ENCODE measurements at places on chromosomes 1 and 21. TPM values are rescaled to one million over a fixed set of nuclear protein-coding genes. Genes with fewer than 3 reads are reported as not detected.
A peak's percentile ranks its signal among the peaks of the same experiment; 100 is the strongest.

DNA sequence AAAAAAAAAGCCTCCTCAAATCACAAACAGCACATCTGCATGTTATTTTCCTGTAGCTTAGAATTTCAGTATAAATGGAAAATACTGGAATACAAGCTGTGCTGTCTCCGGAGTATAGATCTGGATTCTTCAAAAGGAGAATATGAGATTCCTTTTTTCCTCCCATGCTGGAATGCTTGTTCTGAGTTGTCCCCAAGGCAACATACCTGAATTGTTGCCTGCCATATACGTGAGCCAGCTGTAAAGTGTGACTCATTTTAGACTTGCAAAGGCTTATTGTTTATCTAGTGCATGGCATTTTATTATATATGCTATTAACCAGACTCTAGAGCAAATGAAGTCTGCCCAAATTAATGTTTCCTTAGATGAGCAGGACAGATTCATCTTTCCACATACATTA lies 95.0 kb upstream of the C1orf105 start:
- no peak overlapping the region for H3K4me3 ChIP-seq
- H3K36me3 ChIP-seq: no peaks in the 10 kb centered on the region
- no peak overlapping the region for H3K27ac ChIP-seq
- peaks cover 40% of the 10 kb centered on the region for H3K4me1 ChIP-seq
- DNase-seq: no peak

- H3K4me3 ChIP-seq: no peak overlapping the region
- H3K27ac ChIP-seq: no peak overlapping the region
- H3K36me3 ChIP-seq: no peaks in the 10 kb centered on the region
- no peaks in the 10 kb centered on the region for H3K4me1 ChIP-seq
- DNase-seq: no peak
- no peaks in the 10 kb centered on the region for H3K27me3 ChIP-seq
Observed at GRCh38 chr1:69123486-69123885, 444.2 kb upstream of the LRRC7 start.

GRCh38 chr1:221381910-221382623 lies 359.8 kb downstream of the DUSP10 start:
- DNase-seq: peak; percentile 23
- peaks cover 8% of the 10 kb centered on the region for H3K4me1 ChIP-seq
- no peaks in the 10 kb centered on the region for H3K36me3 ChIP-seq
- H3K27me3 ChIP-seq: no peaks in the 10 kb centered on the region

GRCh38 chr1:222582099-222582774 lies 7.5 kb downstream of the TAF1A start:
- DNase-seq: peak; percentile 37
- peaks cover 30% of the 10 kb centered on the region for H3K36me3 ChIP-seq
- peaks cover 7% of the 10 kb centered on the region for H3K4me1 ChIP-seq

GRCh38 chr1:36567601-36568341 lies 85.1 kb upstream of the CSF3R start:
- H3K27ac ChIP-seq: no peak overlapping the region
- no peaks in the 10 kb centered on the region for H3K4me1 ChIP-seq
- no peak for DNase-seq
- no peaks in the 10 kb centered on the region for H3K27me3 ChIP-seq
- no peak overlapping the region for H3K4me3 ChIP-seq

DNA sequence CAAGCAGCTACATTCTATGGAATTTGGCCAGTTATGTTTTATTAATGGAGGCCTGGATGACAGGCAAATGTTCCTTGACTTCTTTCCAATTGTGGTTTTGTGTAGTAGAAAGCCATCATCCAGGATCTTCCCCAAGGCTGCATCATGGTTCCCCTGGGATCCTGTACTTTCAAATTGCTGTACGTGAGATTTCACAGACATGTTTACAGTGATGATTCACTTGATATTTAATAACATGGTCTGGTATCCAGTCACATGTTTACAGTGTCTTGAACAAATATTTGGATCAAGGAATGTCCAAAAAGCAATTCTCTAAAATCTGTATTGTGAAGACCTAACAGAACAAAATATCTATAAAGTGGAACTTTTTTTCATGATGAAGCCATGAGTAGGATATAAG lies 68.3 kb upstream of the ST6GALNAC3 start:
- no peak overlapping the region for H3K27ac ChIP-seq
- H3K27me3 ChIP-seq: no peaks in the 10 kb centered on the region
- DNase-seq: no peak
- no peaks in the 10 kb centered on the region for H3K4me1 ChIP-seq
- no peaks in the 10 kb centered on the region for H3K36me3 ChIP-seq

- no peak for DNase-seq
- no peaks in the 10 kb centered on the region for H3K27me3 ChIP-seq
- no peaks in the 10 kb centered on the region for H3K36me3 ChIP-seq
- H3K27ac ChIP-seq: no peak overlapping the region
- H3K4me3 ChIP-seq: no peak overlapping the region
Observed at GRCh38 chr1:193533853-193534252, 347.4 kb upstream of the B3GALT2 start.

DNA sequence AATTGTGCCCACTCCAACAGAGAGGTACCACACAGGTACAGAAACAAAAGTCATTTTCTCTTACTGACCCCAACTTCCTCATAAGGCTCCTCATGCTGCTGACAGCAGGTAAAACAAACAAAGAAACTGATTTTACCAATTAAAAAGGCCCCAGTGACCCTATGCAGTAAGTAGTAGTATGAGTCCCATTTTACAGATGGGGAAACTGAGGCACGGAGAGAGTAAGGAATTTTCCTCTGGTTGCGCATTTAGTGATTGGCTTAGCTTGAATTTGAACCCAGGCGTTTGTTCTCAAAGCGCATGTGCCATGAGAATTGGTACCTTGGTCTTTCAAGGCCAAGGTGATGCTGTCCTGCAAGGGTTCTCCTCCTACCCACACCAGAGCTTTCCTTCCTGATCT lies 66.1 kb upstream of the ZBTB40 start:
- peaks cover 2% of the 10 kb centered on the region for H3K4me1 ChIP-seq
- DNase-seq: no peak
- peaks cover 26% of the 10 kb centered on the region for H3K27me3 ChIP-seq
- H3K27ac ChIP-seq: no peak overlapping the region

DNA sequence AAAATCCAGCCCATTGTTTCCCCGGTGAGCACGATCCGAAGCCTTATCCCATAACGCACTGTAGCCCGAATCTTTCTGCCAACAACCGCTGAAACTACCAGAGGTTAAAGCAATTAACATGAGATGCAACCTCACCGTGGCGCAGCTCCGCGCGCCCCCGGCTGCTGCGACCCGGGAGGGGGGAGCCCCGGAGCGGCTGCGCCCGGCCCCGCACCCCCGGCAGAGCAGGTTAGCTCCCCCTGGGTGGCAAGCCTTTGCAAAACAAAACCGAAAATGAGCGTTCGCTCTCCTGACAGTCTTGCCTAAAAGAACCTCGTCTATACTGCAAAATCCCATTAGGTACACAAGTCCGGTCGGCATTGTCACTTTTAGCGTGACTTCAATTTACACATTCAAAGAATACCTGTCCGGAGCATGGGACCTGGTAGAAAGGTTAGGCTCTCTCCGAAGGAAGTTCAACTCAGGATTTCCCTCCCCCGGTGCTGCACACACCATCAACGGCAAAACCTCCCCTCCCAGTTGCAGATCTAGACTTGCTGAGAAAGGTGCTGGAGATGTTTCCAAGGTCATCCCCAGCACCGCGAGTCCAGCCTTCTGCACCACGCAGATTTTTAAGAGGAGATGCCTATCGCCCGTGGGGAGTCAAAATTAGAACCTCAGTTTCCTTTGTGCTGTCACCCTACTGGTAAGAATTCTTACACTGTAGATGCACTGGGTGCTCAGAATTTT lies 107.5 kb downstream of the ZNF281 start:
- DNase-seq: peak; percentile 89
- H3K27ac ChIP-seq: peak overlapping the region; percentile 59
- peaks cover 3% of the 10 kb centered on the region for H3K4me1 ChIP-seq

DNA sequence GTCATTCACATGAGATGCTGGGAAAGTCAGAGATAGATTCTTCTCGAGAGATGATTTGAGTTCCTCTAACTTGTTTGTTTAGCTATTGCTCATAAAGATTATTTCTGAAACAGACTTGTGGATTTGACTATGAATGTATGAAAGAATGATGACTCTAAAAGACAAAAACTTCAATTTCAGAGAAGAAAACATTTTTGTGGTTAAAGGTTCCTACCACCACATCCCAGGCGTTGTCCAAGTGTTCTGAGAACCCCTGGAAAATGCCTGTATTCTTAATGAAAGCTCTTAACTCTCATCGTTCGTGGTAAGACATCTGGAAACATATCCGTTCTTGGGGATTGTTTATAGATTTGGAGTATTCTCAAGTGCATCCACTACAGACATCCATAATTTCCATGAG lies 228.7 kb downstream of the BARHL2 start:
- H3K4me3 ChIP-seq: no peak overlapping the region
- H3K4me1 ChIP-seq: no peaks in the 10 kb centered on the region
- DNase-seq: no peak
- no peaks in the 10 kb centered on the region for H3K36me3 ChIP-seq
- peak overlapping the region; percentile 68 for H3K27ac ChIP-seq

- no peaks in the 10 kb centered on the region for H3K36me3 ChIP-seq
- no peak overlapping the region for H3K4me3 ChIP-seq
- H3K4me1 ChIP-seq: peaks cover 19% of the 10 kb centered on the region
- DNase-seq: no peak
Observed at GRCh38 chr1:178048883-178049282, 45.0 kb upstream of the RASAL2 start.

- H3K4me3 ChIP-seq: no peak overlapping the region
- no peak overlapping the region for H3K27ac ChIP-seq
- H3K36me3 ChIP-seq: no peaks in the 10 kb centered on the region
- H3K27me3 ChIP-seq: peaks cover 2% of the 10 kb centered on the region
Observed at GRCh38 chr1:200899015-200899386, 4.3 kb downstream of the INAVA start.

GRCh38 chr1:163824490-163824889 lies 502.7 kb downstream of the NUF2 start:
- no peak overlapping the region for H3K4me3 ChIP-seq
- H3K27ac ChIP-seq: no peak overlapping the region
- no peaks in the 10 kb centered on the region for H3K4me1 ChIP-seq
- DNase-seq: no peak

- no peaks in the 10 kb centered on the region for H3K36me3 ChIP-seq
- no peak overlapping the region for H3K4me3 ChIP-seq
- peaks cover 3% of the 10 kb centered on the region for H3K4me1 ChIP-seq
- no peaks in the 10 kb centered on the region for H3K27me3 ChIP-seq
- DNase-seq: no peak
Observed at GRCh38 chr1:227077783-227078182, 137.7 kb downstream of the COQ8A start.

GRCh38 chr1:40199126-40199525 lies 37.9 kb downstream of the RLF start:
- no peaks in the 10 kb centered on the region for H3K27me3 ChIP-seq
- no peak overlapping the region for H3K27ac ChIP-seq
- DNase-seq: peak; percentile 65

DNA sequence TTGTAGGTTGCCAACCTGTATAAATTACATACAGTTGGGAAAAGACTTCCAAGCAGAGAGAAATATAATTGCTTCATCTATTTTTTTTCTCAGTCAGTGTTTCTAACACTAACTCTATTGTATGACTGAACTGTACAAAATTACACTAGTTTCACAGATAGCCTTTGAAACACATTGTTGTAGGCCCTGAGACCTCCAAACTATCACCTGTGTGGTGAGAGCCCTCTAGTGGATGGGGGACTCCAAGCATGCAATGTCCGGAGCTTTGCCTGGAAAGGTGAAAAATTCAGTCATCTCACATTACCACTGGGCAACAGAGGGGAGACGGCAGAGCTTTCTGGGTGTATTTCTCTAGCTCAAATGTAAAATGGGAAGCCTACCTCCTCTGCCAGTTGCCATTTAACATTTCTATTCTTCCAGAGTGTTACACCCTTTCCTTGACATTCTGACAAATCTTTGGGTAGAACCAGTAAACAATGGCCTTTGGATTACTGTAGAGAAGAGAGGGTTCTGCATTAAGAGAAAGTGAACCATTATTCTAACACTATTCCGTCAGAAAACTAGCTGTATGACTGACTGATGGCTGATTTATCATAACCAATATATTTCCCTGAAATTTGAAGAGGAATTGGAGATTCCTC lies 212.2 kb downstream of the LYPLAL1 start:
- H3K4me1 ChIP-seq: no peaks in the 10 kb centered on the region
- DNase-seq: no peak
- H3K27me3 ChIP-seq: no peaks in the 10 kb centered on the region
- H3K4me3 ChIP-seq: no peak overlapping the region

- no peaks in the 10 kb centered on the region for H3K36me3 ChIP-seq
- no peaks in the 10 kb centered on the region for H3K4me1 ChIP-seq
- H3K27ac ChIP-seq: no peak overlapping the region
- no peak overlapping the region for H3K4me3 ChIP-seq
Observed at GRCh38 chr1:205060746-205061145, 17.7 kb downstream of the CNTN2 start.

- DNase-seq: no peak
- H3K27me3 ChIP-seq: no peaks in the 10 kb centered on the region
- peaks cover 9% of the 10 kb centered on the region for H3K4me1 ChIP-seq
- no peak overlapping the region for H3K27ac ChIP-seq
- H3K4me3 ChIP-seq: no peak overlapping the region
- no peaks in the 10 kb centered on the region for H3K36me3 ChIP-seq
Observed at GRCh38 chr1:47564570-47564969, 126.7 kb downstream of the FOXD2 start.

DNA sequence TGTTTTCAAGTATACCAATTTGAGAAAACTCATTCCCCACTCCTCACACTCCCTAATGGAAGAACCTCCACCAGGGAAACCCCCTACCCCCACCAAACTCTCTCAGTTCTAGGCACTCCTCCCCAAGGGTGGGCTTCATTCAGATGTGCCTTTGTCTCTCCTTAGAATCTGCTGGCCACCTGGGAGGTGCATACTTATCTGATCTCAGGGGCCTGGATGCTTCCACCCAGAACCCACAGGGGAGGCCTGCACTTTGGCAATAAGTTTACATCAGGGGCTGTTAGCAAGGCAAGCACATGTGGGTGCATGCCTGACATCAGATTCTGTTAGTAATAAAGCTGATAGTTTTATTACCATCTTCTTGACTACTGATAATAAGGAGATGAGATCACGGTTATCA lies 32.5 kb upstream of the SLAMF9 start:
- DNase-seq: no peak
- H3K27ac ChIP-seq: no peak overlapping the region
- H3K4me3 ChIP-seq: no peak overlapping the region
- no peaks in the 10 kb centered on the region for H3K27me3 ChIP-seq
- H3K4me1 ChIP-seq: peaks cover 7% of the 10 kb centered on the region

GRCh38 chr1:55310505-55310971 lies 95.4 kb upstream of the USP24 start:
- H3K4me3 ChIP-seq: peak overlapping the region; percentile 32
- H3K36me3 ChIP-seq: no peaks in the 10 kb centered on the region
- peaks cover 27% of the 10 kb centered on the region for H3K4me1 ChIP-seq
- H3K27me3 ChIP-seq: no peaks in the 10 kb centered on the region

GRCh38 chr1:220344745-220345144 lies 72.5 kb upstream of the RAB3GAP2 start:
- no peaks in the 10 kb centered on the region for H3K36me3 ChIP-seq
- DNase-seq: no peak
- H3K27me3 ChIP-seq: no peaks in the 10 kb centered on the region
- H3K4me1 ChIP-seq: no peaks in the 10 kb centered on the region

The CCT8 gene
- total RNA-seq: 163 TPM

The KRTAP21-2 gene
- not detected for total RNA-seq

The PPFIA4 gene
- total RNA-seq: 8.0 TPM

The CNR2 gene
- total RNA-seq: not detected

The IGSF9 gene
- under 0.01 TPM for total RNA-seq

The AXDND1 gene
- under 0.01 TPM for total RNA-seq

The FAAH gene
- 2.4 TPM for total RNA-seq

Data from osteoblast (primary cell).